ENCODE measurements at places on chromosomes 7 and 10.
A peak's percentile ranks its signal among the peaks of the same experiment; 100 is the strongest.

DNA sequence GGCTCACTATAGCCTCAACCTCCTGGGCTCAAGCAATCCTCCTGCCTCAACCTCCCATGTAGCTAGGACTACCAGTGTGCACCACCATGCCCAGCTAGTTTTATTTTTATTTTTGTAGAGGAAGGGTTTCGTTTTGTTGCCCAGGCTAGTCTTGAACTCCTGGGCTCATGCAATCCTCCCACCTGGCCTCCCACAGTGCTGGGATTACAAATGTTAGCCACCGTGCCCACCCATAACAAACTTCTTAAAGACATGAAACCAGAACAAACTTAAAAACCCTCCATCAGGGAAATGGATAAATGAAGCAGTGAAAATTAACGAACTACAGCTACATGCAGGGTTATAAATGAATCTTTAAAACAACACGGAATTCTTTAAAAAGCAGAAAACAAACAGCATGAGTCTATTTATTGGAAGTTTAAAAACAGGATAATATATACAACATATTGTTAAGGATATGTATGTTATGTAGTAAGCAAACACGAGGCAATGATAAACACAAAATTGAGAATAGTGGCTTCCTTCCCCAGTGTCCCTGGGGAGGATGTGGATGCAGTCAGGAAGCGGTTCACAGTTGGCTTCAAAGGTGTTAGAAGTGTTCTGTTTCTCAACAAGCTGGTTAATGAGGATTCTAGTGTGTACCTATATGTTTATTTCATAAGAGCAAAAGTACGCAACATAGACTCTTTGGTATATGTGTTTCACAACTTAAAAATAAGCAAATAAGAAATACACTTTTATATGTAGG, 128.2 kb upstream of the IMMP2L start:
- no peak for DNase-seq

GRCh38 chr7:23098460-23098859, 7.1 kb upstream of the KLHL7 start:
- DNase-seq, result no peak

- DNase-seq, result no peak
Measured at GRCh38 chr10:86252079-86252478, 114.5 kb downstream of the GRID1 start.

- no peak for DNase-seq
Measured at GRCh38 chr7:159238541-159238940, 93.9 kb upstream of the VIPR2 start.

DNA sequence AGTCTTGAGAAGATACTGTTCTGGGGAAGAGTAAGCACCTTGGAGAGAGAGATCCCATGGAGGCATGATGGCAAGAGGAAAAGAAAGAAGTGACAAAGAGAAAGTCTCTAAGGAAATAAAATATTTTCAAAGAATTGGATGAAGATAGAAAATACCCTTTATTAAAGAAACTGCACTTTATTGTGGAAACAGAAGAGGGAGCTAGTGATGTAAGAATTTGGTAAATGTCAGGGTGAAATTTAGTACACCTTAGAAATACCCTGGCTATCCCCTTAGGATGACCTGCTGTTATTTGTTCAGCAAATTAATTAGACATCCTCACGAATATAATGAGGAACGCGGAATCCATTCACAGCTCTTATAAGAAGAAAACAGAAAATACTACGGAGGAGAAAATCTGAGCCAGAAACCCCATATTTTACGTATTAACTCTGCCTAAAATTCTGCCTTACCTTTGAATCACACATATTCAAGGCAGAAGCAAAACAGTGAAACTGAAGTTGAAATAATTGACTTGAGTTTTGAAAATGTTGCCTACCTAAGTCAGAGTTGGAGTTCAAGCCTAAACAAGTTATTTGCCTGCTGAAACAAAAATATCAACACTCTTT, 90.7 kb downstream of the TFPI2 start:
- no peak for DNase-seq

DNA sequence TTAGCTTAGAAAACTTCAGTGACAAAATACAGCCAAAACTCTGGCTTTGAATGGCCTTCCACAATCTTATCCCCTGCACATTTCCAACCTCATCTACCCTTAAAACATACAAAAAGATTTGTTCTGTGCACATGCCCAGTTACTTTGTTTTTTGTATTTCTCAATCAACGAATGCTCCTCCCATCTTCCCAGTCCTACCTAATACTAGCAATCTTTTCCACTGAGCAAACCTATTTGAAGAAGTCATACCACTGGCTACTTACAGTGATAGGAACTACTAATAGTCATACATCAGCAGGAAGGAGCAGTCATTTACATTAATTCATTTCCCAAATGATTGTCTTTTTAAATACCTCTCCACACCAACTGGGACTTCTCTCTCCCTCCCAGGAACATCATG, 2.5 kb downstream of the USP54 start:
- DNase-seq, result no peak

DNA sequence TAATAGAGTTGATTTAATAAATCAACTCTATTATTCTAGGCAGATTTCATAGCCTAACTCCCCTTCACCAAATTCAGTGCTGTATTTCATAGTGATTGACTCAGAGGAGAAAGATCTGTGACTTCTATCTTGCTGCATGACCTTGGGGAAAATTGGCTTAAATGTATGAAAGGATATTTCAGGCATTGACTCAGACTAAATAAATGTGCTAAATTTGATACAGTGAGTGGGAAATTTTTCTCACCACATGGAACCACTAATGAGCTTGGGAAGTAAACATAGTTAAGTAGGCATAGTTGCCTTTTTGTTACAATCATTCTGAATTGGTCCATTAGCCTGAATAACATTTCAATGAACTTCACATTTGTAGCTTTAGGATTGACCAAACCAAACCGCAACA, 89.0 kb upstream of the PRPS1L1 start:
- no peak for DNase-seq

GRCh38 chr10:46239993-46240683, 46.7 kb upstream of the ANTXRL start:
- DNase-seq, result no peak

DNA sequence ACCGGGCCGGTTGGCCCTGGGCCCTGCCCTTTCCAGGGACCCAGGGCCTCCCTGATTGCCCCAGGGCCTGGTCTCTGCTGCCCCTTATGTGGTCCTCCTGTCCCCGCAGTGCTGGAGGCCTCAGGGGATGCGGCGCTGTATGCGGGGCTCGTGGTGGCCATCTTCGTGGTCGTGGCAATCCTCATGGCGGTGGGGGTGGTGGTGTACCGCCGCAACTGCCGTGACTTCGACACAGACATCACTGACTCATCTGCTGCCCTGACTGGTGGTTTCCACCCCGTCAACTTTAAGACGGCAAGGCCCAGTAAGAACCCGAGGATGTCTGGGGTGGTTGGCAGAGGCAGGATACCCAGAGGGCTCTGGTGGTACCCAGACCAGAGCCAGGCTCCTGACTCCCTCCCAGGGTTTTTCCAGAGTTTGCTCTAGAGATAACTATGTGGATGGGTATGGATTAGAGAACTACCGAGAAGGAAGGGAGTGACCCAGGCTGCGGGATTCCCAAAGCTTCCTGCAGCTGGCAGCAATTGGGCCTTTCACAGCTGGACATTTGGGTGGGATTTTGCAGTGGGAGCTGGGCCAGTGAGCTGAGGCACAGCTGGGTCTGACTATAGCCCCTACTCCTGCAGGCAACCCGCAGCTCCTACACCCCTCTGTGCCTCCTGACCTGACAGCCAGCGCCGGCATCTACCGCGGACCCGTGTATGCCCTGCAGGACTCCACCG, 28.1 kb upstream of the SLC29A3 start:
- no peak for DNase-seq

- DNase-seq, result no peak
Measured at GRCh38 chr7:121079425-121080169, 91.1 kb downstream of the CPED1 start.

DNA sequence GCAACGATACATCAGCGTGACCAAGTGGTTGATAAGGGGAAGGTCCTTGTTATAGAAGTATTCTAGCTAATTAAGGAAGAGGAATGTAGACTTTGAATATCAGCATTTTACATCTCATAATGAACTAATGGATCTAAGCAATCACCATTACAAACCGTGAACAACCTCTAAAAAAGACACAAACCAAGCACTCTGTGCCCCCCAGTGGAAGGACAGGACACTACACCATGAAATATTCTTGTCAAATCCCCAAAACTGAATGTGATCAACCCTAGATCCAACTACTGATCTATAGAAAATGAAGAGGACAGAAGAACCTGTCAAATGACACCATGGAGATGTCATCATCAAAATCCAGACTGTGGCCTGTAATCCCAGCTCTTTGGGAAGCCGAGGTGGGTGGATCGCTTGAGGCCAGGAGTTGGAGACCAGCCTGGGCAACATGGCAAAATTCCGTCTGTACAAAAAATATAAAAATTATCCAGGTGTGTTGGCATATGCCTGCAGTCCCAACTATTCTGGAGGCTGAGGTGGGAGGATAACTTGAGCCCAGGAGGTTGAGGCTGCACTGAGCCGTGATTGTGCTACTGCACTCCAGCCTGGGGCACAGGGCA, 111.3 kb upstream of the CARD11 start:
- DNase-seq, result peak; percentile 60

DNA sequence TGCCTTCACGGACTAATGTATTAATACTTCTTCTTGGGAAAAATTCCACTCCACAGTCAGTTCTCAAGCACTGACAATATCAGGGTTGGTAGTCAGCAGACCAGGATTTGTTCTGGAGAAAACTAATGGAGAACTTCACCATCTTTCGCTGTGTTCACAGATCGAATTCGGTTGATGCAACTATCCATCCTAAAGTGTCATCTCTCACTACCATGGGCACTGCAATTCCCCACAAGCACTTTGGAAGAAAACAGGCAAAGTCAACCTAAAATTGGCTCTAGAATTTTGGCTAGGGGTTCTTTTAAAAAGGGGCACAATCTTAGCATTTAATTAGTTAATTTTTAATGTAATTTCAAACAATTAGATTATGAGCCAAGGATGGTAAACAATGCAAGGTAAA, 164.4 kb downstream of the HGF start:
- no peak for DNase-seq

DNA sequence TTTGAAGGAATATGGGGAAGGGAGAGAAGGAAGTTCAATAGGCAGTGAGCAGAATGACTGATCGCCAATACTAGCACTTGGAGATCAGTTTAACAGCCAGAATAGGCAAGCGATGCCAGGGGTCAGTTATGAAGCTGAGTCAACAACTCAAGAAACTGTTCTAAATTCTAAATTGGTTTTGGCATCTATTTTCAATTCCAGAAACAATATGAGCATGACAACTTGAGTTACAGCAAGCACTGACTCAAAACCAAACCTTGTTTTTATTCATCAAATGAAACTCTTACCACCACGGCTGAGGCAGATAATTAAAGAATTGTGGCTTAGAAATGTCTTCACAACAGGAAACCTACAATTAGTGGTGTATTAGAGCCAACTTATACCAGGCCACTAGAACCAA, 180.5 kb upstream of the ASAH2 start:
- no peak for DNase-seq

GRCh38 chr7:1607696-1608095, 37.9 kb upstream of the PSMG3 start:
- no peak for DNase-seq

GRCh38 chr10:71191551-71192076, 20.8 kb upstream of the UNC5B start:
- no peak for DNase-seq

DNA sequence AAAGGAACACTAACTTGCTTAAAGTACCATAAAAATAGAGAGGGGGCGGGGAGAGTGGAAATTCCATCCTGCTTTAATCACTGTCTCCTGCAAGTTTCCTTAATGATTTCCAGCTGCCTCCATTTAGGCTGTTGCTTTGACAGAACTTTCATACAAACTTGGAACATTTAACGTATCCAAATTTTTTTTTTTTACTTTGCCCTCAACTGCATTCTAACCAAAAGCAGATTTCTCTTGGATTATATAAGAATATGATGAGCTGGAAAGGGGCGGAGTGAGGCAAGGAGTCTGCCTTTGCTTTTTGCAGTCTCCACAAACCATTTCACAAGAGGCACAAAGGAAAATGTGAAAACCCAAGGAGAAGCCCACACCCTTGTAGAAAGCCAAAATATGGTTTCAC, 46.6 kb upstream of the COL1A2 start:
- no peak for DNase-seq

GRCh38 chr10:124494046-124494807, 32.6 kb downstream of the LHPP start:
- no peak for DNase-seq

DNA sequence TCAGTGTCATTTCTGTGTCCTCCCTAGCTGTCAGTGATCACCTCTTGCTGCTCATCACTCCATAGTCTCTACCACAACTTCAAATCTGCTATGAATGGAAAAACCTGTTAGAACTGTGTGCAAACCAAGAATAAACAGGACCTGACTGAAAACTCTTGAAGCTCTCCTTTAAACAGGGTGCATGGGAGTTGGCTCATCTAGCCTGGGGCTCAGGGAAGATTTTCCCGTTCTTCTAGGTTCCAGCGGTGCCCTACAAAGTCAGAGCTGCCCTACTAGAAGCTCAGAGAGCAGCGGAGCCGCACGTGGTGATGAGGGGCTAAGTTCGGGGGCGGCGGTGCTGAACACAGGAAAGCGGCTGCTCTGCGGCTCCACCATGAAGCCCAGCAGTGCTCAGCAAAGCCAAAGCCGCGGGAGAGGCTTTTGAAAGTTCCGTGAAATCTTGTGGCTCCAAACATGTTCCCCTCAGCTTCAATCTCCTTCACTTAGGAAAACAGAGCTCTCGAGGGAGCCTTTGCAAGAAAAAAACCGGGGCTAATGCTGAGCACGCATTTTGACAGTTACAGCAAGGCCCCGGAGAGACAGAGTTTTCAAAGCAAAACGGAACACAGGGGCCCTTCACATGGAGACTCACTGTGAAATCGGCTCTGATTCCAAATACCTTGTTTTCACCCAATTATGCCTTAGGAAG, 30.5 kb downstream of the RGS10 start:
- DNase-seq, result no peak

- no peak for DNase-seq
Measured at GRCh38 chr7:18610331-18610948, 114.9 kb downstream of the HDAC9 start.

DNA sequence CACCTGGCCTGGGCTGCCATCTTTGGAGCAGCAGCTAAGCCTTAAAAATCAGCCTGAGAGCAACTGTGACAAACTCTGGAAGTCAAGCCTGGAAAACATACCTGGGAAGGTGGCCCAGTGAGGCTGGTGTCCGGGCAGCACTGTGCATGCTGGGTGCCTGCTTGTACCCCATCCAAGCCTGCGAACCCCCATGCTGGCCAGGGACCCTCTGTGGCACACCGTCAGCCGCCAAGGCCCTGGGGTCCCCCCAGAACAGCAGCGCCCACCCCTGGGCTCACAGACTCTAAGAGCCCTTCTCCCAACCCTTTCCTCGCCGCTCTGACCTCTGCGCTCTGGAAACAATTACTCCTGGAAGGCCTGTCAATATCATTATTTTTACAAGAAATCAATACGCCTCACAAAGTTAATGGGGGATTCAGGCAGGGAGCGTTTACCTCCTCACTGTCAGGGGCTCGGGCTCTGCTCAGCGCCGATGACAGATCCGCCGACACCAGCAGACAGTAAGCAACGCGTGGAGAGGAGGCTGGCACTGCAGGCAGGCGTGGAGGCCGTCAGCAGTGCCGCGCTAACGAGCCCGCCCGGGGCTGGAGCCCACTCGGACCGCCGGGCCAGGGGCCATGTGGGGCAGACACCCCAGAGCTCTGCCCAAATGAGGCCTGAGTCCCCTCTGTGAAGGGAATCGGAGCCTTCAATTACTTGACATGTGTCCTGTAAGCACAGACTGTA, 54.4 kb downstream of the EBF3 start:
- no peak for DNase-seq

GRCh38 chr10:78047314-78047891, 13.7 kb downstream of the RPS24 start:
- peak; percentile 82 for DNase-seq
